ENCODE measurements at places on chromosomes 5 and 9. TPM values are rescaled to one million over a fixed set of nuclear protein-coding genes. Genes with fewer than 3 reads are reported as not detected.

Gene ARHGEF28
- total RNA-seq, result 13.0 TPM

Gene OR1J2
- total RNA-seq, result not detected

Gene TMEM215
- total RNA-seq, result 0.06 TPM

DNA sequence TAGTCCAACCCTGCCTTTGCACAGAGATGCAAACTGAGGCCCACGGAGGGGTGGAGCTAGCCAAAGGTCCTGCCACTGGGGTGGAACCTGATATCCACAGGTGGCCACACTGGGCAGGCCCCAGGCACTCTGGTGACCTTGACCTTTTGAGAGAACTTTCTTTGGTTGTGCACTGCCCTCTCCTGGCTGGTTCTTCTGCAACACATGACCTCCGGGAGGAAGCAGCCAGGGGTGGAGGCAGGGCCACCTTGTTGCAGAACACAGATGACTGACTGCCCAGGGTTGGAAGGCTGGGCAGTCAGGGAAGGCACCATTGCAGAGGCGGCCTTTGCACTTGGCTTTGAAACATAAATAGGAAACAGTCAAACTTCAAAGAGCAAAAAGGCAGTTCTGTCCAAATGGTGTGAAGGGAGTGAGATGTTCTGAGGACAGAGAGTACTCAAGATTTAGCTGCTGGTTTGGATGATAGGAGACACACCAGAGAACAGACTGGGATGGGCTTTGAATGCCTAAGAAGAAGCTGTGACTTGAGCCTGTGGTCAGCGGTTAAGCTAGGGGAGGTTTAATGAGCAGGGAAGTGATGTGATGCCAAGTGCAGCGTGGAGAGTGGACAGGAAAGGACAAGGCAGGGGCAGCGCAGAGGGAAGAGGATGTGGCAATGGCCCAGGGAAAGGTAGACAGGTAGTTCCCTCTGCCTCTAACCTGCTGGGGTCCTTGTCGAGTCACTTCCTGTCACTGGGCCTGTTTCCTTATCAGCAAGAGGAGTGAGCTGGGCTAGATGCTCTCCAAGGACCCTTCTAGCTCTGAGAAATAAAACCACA is 6.8 kb upstream of the TCOF1 start:
- DNase-seq, result peak; percentile 78
- H3K27ac ChIP-seq, result peak overlapping the region; percentile 20
- no peaks in the 10 kb centered on the region for H3K36me3 ChIP-seq

GRCh38 chr9:97895695-97896332 is 26.5 kb downstream of the TRMO start:
- H3K4me1 ChIP-seq, result no peaks in the 10 kb centered on the region
- peaks cover 4% of the 10 kb centered on the region for H3K36me3 ChIP-seq

DNA sequence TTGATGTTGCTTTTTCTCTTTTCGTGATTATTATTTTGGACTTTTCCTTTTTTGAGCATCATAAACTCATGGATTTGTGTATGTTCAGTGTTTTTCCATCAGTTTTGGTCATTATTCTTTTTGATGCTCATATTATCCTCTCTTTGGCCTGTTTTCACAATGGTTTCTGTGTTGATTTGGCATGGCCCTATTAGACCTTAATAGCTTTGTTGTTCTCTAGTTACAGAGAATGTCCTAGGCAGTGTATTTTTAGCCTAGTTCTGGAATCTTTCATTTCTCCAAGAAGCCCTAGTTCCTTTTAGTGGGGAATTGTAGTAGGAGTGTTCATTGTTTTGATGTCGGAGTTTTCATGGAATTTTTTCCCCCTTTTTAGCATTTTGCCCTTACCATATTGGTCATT is 41.3 kb upstream of the ROPN1L start:
- peaks cover 52% of the 10 kb centered on the region for H3K36me3 ChIP-seq
- H3K4me3 ChIP-seq, result no peak overlapping the region
- H3K27me3 ChIP-seq, result no peaks in the 10 kb centered on the region
- H3K4me1 ChIP-seq, result peaks cover 19% of the 10 kb centered on the region
- no peak overlapping the region for H3K27ac ChIP-seq

DNA sequence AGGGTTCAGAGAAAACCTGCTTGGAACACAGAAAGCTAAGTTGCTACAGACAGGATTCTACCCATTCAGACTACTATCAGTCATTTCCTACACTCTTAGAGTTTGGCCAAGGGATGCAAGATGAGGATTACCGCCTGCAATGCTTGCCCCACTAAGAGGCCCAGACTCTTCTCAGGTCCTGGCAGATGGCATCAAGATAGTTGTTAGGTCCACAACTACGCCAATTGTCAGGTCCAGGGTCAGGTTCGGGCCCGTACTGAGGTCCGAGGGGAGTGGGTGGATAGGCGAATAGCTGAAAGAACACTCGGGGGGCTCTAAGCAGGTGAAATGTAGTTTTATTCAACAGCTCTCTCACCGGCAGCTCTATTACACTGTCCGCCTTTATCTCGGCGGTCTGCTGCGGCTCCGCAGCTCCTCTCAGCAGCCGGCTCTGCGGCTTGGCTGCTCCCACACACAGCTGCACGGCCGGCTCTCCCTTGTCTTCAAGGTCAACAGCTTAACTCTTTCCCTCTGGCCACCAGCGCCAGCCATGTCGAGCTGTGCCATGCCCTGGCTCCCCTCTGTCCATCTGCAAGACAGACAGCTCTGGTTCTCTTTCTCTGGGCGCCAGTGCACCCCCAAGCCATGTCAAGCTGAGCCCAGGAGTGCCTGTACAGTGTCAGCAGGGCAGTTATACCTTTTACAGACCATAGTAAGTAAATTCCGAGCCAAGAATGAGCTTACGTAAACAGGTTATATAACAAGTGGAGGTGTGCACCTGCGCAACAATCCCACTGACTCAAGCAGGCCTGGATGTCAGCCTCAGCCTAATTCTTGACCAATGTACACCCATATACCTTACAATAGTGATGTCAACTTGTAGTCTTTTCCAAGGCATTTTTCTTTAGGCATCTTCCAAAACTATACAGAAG is 24.0 kb downstream of the ENC1 start:
- no peak overlapping the region for H3K27ac ChIP-seq
- H3K4me1 ChIP-seq, result no peaks in the 10 kb centered on the region
- no peak overlapping the region for H3K4me3 ChIP-seq
- H3K27me3 ChIP-seq, result no peaks in the 10 kb centered on the region
- H3K36me3 ChIP-seq, result no peaks in the 10 kb centered on the region
- DNase-seq, result no peak

- no peak overlapping the region for H3K4me3 ChIP-seq
- peaks cover 3% of the 10 kb centered on the region for H3K4me1 ChIP-seq
- no peak overlapping the region for H3K27ac ChIP-seq
- DNase-seq, result no peak
Measured at GRCh38 chr5:136021016-136021405, 7.8 kb upstream of the TGFBI start.

- DNase-seq, result no peak
- no peak overlapping the region for H3K4me3 ChIP-seq
- H3K27me3 ChIP-seq, result no peaks in the 10 kb centered on the region
- H3K36me3 ChIP-seq, result no peaks in the 10 kb centered on the region
Measured at GRCh38 chr5:157886796-157887380, 27.9 kb upstream of the CLINT1 start.

GRCh38 chr5:43573058-43573457 is 16.2 kb upstream of the PAIP1 start:
- H3K4me1 ChIP-seq, result peaks cover 24% of the 10 kb centered on the region
- no peak for DNase-seq
- H3K4me3 ChIP-seq, result no peak overlapping the region
- H3K36me3 ChIP-seq, result peaks cover 4% of the 10 kb centered on the region

DNA sequence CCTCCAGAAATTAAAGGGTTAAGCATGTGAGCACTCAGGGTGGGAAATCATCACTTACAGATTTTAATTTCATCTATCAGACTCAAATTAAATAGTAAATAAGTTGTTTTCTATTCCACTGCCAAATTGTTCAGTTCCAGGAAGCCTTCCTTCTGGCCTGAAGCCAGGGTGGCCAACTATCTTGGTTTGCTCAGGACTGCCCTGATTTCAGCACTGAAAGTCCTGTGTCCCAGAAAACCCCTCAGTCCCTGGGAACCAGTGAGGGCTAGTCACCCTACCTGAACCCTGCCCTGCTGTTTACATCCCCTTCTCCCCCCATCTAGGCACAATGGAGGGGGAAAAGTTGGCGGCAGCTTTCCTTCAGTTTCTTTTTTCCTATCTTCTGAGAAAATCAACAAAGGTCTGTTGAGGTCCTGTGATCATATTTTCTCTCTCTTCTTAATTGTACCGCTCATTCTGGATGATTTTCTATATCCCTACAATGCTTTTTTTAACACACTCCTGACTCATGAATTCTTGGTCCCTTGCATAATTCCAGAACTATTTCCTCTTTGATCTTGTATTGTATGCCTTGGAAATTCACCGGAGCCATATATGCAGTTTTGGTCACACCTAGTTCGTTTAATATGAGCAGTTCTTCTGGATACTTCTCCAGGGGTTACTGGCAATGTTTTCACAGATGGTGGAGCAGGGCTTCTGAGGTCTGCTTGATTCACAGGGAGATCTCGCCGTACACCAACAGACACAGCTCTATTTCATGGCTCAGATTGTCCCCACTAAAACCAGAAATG is 103.8 kb downstream of the MAP1B start:
- no peaks in the 10 kb centered on the region for H3K36me3 ChIP-seq
- peak; percentile 75 for DNase-seq
- H3K4me1 ChIP-seq, result peaks cover 14% of the 10 kb centered on the region

GRCh38 chr5:122947372-122947771 is 89.2 kb downstream of the PPIC start:
- H3K36me3 ChIP-seq, result peaks cover 3% of the 10 kb centered on the region
- H3K27ac ChIP-seq, result no peak overlapping the region
- no peaks in the 10 kb centered on the region for H3K27me3 ChIP-seq
- no peak overlapping the region for H3K4me3 ChIP-seq
- H3K4me1 ChIP-seq, result no peaks in the 10 kb centered on the region

GRCh38 chr5:139419226-139420192 is 15.6 kb upstream of the SPATA24 start:
- H3K4me3 ChIP-seq, result no peak overlapping the region
- H3K36me3 ChIP-seq, result peaks cover 6% of the 10 kb centered on the region
- no peak overlapping the region for H3K27ac ChIP-seq
- no peaks in the 10 kb centered on the region for H3K27me3 ChIP-seq

DNA sequence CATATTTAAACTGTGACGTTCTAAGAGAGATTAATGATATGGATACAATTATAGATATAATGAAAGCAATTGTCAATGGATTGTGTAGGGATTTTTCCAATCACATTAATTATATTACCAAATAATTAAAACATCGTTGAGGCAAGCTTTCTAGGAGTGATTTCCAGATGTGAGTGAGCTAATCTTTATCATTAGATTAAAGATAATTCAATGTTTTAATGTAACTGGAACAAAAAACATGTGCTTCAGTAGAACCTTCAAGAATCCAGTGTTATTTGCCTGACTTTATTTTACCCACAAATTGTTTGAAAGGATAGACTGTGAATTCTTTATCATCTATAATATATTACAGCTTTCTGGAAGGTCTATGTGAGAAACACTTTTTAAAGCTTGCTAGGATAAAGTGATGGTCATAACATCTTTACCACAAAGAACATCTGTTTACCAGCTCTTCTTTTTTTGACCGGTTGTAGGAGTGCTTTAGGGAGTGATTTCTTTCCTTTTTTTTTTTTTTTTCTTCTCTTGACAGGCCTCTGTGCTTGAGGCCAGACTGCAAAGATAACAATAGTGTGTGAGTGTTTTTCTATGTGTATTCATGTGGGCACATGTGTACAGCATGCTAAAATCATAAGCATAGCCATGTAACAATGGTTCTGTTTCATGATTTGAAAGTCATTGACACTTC is 35.0 kb downstream of the SNCAIP start:
- no peaks in the 10 kb centered on the region for H3K36me3 ChIP-seq
- no peak for DNase-seq
- H3K4me3 ChIP-seq, result no peak overlapping the region

DNA sequence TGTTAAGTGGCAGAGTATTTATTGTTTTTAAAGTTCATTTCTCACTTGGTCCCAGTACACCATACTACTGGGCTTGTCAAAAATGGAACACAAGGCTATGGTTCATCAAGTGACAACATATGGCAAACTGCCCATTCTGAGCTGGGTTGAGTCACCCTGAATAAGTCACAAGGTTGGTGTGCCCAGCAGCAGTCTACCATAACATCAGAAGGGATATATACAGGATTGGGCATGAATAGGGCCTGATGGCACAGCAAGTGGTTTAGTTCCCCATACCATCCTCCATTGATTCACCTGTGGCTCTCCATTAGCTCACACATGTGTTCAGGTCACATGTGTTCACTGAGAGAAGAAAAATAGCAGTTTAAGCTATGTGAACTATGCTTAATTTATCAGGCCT is 249.8 kb upstream of the PRDM9 start:
- H3K27ac ChIP-seq, result no peak overlapping the region
- H3K27me3 ChIP-seq, result no peaks in the 10 kb centered on the region
- H3K4me1 ChIP-seq, result no peaks in the 10 kb centered on the region
- no peak overlapping the region for H3K4me3 ChIP-seq
- no peaks in the 10 kb centered on the region for H3K36me3 ChIP-seq

DNA sequence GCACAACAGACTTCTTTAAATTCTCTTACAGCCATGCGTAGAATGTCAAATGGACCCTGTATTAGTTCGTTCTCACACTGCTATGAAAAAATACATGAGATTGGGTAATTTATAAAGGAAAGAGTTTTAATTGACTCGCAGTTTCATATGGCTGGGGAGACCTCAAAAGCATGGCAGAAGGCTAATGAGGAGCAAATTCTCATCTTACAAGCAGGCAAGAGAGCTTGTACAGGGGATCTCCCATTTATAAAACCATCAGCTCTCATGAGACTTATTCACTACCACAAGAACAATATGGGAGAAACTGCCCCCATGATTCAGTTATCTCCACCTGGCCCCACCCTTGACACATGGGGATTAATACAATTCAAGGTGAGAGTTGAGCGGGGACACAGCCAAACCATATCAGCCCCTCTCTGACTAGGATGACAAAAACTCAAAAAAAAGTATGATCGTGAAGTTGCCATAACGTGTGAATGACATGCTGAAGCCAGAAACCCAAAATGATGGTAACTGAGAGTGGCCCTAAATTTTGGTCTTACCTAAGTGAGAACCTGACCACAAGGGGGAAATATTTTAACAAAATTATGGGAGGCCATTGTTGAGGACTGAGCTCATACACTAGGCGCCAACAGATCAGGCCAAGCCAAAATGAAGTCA is 17.5 kb upstream of the TEX10 start:
- no peaks in the 10 kb centered on the region for H3K4me1 ChIP-seq
- H3K27ac ChIP-seq, result no peak overlapping the region
- DNase-seq, result no peak
- no peaks in the 10 kb centered on the region for H3K27me3 ChIP-seq

Measured in lung (tissue), 17 donors.